Panc1 (cell line): ENCODE measurements at places on chromosomes 13 and 19.

GRCh38 chr19:39919976-39920375, 14.5 kb downstream of the FCGBP start:
- no peak for DNase-seq

DNA sequence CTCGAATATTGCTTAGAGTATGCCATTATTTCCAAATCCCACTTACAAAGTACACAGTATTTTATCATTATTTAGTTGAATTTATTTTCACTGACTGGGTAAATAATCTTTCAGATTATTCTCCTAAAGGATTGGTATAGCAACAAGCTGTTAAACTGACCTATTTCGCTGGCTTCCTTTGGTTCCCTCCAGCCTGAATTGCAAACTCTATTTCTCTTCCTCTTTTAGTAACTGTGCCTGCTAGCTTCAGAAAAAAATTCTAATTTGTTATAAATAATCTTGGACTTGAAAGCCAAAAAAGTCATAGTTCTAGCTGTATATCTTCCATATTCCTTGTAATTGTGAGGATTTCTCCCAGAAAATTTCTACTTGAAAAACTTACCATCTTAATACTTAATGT, 15.0 kb upstream of the CCNA1 start:
- no peak for DNase-seq

- no peak for DNase-seq
These were observed 81.1 kb upstream of the SIAH3 start for GRCh38 chr13:45932676-45933075.

DNA sequence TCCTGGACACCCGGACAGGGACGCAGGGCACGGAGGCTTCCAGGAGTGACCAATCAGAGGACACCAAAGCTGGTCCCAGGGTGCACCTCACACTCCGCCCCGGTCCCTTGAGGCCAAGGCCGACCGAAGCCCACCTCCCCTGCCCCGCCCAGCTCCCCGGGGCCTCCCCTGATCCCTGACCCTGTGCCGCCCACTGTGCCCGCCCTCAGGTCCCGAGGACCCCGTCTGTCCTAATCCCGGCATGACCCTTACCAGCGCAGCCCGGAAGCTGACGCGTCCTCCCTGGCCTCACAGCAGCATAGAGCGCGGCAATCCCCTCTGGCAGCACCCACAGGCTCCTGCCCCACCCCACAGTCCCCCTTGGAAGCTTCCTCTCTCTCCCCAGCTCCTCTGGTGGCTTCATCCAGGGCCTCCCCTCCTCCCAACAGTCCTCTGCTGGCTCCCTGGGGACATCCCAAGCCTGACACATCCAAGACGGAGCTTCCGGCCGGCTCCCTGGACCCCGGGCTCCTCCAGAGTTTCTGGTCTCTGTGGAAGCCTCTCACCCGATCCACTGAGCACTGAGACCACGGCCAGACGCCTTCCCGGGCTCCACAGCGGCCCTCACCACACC, 7.4 kb upstream of the CDC34 start:
- DNase-seq = no peak

DNA sequence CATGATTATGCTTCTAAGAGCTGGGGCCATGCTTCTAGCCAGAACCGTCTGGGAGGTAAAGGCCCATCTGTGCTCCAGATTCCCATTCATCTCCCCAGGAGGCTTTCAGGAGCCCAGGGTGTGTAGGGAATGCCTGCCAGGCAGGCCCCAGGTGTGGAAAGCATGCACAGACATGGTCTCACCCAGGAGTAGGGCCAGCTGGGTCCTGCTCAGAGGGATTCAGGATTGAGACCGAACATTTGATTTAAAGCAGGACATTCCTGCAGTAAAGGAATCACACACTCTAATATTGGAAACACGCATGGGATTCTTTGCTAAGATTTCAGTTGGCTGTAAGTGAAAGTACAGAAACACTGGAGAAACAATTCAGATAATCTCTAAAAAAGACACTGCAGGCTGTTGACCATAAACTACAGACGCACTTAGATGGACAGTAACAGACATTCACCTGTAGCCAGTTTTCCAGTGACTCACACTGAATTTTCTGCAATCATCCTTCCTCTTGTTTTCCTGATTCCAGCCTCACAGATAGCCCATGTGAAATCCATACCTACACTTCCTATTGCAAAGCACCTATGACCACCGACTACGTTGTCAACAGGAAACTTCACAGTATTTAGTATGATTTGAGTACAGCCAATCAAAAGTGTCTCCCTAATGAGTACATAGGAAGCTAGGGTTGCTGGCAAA, 257.8 kb downstream of the TBC1D4 start:
- DNase-seq = no peak

GRCh38 chr19:33390908-33391630, 17.6 kb downstream of the CEBPG start:
- DNase-seq = no peak

DNA sequence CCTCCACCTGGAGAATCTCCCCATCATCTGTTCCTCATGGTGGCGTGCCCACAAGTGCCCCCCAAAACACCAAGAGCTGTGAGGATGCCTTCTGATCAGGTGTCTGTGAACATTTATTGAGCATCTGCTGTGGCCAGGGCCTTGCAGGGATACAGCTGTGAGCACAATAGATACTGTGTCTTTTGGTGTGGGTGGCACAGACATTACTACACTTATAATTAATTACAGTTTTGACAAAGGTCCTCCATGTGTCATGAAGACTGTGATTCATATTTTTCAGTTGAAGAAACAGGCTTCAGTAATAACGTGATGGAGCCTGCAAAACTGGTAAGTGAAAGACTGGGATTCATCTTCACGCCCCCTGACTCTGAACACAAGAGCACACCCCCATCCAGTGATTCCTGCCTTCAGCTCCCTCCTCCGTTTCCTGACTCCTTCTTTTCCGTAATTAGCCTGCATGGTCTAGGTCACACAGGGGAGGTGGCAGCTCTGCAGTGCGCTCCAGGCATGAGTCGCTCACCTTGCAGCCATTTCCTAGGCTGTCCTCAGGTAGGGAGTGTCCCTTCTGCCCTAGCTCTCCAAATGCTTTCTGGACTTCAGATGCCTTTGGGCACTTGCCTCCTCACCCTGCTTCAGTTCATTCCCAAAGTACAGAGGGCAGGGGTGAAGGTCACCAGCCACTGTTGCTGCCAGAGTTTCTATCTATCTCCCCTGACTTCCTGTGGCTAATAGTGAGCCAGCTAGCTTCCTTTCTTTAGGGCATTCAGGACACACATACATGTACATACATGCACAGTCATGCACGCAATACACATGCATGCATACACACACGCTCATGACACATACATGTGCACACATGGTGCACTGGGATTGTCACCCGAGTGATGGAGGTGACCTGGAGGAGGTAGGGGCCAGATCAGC, 66.5 kb downstream of the SIAH3 start:
- DNase-seq = no peak

DNA sequence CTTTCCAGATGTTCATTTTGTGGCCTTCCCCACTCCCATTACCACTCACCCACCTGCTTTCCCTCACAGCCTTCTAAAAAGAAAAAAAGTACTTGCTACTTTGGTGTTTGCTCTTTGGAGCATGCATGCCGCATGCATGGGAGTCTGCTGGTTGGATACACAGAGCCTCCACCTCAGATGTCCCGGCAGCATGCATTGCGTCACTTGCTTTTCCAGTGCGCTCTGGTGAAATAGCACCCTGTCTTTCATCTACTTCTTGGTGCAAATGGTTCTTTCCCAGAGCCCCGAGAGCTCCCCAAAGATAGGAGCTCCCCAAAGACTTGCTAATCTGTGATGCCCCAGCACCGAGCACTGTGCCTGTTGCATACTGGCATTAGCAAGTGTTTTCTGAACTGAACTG, 333.2 kb upstream of the ZNF507 start:
- DNase-seq = no peak

DNA sequence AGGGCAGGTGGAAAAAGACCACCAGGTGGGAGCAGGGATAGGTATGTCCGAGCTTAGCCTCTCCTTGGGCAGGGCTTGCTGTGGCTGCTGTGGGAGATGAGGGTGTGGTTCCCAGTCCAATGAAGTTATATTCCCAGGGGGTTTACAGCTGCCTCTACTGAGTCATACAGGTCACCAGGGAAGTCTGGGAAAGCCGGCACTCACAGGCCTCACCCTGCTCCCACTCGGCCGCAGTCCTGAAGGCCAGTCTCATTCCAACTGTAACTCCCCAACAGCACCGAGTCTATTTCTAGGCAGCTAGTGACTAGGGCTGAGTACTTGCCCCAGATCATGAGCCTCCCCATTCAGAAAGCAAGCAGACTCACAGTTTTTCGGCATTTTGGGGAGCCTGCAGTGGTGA, 77.1 kb downstream of the FNDC3A start:
- no peak for DNase-seq

DNA sequence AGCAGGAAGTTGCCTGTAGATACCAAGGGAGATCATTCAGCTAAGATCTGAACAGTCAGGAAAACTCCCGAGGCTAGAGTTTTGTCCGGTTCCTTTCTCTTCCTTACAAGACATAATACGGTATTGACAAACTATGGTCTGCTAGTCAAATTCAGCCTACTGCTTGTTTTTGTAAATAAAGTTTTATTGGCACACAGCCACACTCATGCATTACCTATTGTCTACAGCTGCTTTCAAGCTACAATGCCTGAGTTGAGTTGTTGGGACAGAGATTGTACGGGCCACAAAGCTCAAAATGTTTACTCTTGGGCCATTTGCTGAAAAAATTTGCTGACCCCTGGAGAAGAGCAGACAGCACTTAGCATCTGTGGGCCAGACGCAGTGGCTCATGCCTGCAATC, 2.5 kb downstream of the SLC1A6 start:
- DNase-seq = no peak

DNA sequence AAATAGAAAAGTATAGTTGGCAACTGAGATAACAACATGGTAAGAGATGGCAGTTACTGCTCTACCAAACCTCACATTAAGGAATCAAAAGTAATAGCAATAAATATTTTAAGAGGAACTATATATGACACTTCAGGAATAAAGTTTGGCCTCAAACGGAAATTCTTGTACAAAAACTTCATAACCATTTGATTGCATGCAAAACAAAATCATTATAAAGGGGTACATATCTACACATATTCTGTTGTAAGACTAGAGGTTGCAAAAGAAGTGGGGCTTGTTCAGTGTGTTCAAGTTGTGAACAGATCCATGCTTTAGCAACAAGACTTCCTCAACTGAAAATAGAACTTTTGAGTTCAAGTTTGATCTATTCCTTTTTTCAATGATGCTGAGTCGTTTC, 133.5 kb upstream of the MIR17HG start:
- DNase-seq = no peak

- DNase-seq = no peak
These were observed 15.4 kb downstream of the FGF14 start for GRCh38 chr13:102386461-102386860.

DNA sequence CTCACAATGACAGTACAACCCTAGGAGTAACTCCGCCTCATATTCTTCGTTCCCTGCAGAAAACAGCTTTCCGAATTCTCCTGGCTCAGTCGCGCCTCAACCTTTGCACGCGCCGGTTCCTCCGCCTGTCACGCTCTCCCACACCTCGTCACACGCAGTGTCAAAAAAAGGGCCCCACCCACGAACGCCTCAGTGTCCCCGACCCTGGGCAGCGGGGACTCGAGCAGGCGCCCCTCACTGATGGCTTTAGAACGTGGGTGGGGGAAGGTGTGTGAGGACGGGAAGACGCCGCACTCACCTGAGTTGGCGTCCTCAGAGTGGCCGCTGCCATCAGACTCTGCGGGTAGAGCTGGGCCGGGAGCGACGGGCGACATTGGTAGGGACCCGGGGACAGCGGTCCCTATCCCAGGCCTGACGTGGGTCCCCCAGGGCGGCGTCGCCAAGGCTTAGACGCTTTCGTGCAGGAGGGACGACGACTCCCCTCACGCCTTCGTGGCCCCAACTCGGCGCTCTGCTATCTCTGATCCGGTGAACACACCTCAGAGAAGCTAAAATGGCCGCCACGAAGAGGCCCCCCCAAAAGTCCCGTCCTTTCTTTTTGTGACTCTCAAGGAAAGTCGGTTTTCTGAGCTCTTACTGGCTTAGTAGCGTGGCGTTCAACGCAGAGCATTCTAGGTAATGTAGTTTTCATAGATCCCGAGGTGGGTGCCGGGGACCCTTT, at the start of gene ZNF154:
Gene ZNF154 (minus strand): TSS at position 564 of the 721 bp plus-strand sequence. CDS start 233 bp downstream, at position 331.
- DNase-seq = no peak

DNA sequence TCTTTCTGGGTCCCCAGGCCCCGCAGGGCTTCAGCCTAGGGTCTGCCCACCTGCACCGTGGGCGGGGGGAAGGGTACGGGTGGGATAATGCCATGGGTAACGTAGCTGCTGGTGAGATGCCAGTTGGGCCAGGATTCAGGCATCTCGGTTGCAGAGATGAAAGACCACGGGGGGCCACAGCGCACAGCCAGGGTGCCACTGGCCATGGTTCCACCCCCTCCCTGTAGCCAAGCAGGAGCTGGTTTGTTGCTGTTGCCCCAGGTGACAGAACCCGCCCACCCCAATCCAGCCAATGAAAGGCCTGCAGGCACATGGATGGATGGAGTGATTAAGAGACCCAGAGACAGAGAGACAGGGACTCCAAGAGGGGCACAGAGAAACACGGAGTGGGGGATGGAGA, 1.0 kb upstream of the CGB7 start:
- DNase-seq = no peak

GRCh38 chr19:37466277-37466797, 907 bp downstream of the ZNF569 start:
- no peak for DNase-seq

DNA sequence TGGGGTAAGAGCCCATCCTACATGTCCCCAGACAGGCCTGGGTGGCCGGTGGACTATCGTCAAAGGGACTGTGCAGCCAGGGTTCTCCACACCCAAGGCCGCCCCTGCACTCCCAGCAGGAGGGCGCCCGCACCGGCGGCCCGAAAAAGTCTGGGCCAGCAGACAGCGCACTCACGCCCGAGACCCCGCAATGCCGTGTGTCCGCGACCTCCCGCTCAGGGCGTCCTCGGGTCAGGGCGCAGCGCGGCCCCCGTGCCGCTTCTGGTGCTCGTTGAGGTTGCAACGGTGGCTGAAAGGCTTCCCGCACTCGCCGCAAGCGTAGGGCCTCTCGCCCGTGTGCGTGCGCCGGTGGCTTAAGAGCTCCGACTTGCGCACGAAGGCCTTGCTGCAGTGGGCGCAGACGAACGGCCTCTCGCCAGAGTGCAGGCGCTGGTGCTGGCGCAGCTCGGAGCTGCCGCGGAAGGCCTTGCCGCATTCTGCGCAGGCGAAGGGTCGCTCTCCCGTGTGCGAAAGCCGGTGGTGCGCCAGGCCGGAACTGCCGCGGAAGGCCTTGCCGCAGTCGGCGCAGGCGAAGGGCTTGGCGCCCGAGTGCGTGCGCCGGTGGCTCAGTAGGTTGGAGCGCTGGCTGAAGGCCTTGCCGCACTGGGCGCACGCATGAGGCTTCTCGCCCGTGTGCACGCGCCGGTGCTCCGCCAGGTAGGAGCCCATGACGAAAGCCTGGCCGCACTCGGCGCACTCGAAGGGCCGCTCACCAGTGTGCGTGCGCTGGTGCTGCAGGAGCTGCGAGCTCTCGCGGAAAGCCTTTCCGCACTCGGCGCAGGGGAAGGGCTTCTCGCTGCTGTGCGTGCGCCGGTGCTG, 2.8 kb upstream of the A1BG start:
- DNase-seq = no peak

GRCh38 chr13:44833139-44833538, 156.1 kb downstream of the NUFIP1 start:
- no peak for DNase-seq
